ENCODE measurements at places on chromosomes 12 and 14.

DNA sequence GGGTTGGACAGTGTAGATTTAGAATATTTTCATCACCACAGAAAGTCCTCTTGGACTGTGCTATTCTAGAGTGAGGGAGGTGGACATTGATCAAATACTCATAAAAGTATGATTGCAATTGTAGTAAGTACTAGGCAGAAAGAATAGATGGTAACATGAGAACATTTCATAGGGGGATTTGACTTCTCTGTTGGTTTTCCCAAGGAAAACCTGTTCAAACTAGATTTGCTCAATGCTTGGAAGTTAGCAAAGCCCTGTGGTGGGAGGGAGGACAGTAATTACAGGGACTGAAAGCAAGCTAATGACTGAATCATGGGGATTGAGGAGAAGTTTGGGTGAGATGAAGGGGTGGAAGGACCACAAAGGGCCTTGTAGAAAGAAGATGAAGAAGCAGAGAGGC, 24.4 kb upstream of the EID3 start:
- no peak for DNase-seq

- DNase-seq = no peak
Observed at GRCh38 chr12:101697930-101698799, 725 bp downstream of the CHPT1 start.

DNA sequence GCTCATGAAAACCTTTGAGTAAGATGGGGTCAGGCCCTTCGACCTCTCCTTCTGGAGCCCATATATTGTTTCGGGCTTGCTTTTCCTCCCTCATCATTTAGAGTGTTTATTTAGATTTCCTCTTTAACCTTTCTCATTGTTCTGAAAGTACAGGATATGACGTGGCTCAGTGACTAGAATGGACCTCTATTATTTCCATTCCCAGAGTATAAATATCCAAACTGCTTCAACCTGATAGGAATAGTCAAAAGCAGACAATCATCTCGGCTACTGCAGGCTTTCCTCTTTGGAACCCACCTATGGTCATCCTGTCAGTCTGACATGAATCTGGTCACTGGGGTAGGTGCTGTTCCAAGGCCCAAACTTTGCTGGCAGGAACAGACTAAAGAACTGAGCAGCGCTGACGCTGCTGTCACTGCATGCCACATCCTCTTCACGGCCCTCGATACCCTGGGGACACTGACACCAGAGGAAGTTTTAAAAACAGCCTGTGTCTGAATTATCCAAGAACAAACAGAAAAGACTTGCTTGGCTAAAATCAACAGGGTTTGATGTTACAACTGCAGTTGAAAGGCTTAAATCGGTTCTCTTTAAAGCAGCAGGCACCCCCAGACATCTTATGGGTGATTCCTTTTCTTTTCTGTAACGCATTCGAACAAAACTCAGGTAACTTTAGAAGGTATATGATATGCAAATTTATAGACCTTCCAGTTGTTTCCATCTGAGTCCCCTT, 5.0 kb upstream of the DDX47 start:
- no peak for DNase-seq

GRCh38 chr14:103736546-103737431, 21.2 kb downstream of the ZFYVE21 start:
- DNase-seq = no peak

DNA sequence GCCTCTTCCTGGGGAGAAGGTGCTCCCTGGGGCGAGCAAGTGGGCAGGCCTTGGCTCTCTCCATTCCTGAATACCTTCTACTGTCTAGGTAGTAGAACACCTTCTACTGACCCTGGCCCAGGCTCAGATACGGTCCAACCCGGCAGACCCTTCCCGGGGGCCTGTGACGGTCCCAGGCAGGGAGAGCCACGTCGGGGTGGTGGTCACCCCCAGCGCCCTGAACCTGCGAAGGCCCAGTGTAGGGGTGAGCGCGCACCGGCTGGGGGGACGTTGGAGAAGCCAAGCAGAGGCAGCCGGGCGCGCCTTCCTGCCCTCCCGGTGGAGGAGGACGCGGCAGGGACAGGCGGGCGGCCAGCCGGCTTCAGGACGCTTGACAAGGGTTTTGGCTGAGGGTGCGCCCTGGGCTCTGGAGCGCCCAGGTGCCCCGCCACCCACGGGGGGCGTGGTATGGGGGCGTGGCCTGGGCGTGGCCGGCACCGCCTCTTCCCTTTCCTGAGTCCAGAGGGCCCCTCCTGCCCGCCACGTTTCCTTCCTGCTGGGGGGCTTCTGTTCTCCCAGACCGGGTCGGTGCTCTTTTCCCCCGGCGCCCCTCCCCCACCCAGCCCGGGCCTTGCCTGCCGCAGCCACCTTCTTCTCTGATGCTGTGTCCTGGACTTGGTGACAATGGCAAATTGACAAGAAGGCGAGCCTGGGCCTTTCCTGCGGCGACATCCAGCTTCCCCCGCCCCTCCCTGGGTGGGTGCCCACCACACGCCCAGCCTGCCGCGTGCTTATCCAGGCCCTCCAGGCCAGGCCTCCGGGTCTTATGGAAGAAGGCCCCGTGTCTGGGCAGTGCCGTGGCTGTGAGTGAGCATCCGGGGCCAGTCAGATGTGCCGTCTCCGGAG, 24.5 kb upstream of the PPP1R13B start:
- DNase-seq = no peak

DNA sequence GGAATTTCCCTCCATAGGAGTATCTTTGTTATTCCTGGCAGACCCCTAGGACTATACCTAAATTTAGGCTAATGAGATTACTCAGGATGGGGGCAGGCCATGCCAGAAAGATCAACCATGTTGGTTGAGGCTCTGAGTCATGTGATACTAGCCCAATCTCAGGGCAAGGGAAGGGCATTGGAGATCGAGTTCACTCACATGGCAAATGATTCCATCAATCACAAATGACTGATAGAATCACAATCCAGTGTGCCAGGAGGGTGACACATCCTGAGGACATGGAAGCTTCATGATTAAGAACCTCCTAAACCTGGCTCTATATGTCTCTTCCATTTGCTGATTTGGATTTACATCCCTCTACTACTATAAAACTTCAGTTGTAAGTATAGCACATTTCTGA, 182.3 kb downstream of the NTF3 start:
- DNase-seq = no peak

- DNase-seq = no peak
Observed at GRCh38 chr12:69168828-69169227, 70.5 kb upstream of the CPSF6 start.

DNA sequence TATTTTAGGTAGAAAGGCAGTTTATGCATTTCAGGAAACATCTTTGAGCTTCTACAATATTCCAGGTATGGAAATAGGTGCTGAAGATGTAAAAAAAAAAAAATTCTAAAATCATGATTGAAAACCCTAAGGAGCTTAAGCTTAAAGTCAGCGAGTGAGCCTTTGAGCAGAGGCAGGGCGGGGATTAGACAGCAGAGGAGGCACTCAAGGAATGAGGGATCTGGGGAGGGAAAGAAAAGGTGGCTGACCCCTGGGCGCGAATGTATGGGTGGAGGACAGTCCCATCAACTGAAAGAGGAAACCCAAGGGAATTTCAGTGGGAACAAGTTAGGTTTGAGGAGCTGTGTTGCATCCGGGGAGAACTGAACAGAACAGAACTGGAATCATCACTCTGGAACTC, 6.4 kb upstream of the PTMS start:
- no peak for DNase-seq

DNA sequence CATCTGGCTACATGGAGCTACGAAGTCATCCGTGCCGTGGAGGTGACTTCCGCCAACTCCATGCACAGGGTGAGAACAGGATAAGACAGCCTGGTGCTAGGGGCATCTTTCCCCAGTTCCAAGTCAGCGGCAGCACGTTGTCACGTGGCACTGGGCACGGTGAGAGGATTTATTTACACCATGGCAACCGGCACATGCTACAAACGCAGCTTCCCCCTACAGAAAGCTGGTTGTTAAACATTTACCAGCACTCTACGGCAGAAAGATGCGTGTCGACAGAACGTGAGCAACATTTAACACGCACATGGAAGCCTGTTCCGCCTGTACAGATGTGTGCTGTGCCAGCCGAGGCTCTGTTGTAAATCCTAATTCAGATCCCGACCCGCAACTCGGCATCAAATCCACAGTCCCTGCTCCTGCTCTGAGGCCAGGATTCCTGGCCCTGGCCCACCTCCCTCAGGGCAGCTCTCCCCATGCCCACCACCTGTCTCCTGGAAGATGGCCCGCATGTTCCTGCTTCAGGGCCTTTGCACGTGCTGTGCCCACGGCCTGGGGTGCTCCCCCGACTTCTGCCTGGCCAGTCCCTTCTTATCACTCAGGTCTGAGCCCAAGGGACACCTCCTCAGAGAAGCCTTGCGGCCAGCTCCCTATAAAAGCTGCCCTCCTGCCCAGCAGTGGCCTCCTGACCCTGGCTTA, 114.1 kb downstream of the RFLNA start:
- DNase-seq = no peak

DNA sequence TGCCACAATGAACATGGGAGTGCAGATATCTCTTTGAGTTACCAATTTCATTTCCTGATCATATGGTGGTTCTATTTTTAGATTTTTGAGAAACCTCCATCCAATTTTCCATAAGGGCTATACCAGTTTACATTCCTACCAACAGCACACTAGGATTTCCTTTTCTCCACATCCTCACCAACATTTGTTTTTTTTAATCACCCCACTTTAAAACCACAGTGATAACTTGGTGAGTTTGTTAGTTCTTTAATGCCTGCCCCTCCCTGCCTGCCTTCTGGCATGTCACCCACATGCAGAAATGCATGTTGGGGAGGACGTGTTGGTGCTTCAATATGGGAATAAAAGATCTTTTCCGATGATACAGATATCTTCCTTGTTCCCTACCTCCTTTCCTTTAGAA, 167.9 kb downstream of the CAND1 start:
- DNase-seq = no peak

DNA sequence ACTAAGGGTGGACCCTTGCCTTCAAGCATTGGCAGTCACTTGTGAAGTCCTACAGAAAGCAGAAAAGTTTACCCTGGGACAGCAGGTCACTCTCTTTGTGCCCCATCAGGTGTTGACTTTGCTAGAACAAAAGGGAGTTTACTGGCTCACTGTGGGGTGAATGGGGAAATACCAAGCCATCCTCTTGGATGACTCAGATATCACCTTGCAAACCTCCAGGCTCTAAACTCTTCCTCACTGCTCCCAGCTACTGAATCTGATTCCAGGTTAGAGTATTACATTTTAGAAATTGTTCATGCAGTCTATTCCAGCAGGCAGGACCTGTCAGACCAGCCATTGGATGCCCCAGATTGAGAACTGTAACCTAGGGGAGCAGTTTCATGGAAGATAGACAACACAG, 7.3 kb upstream of the EDDM3B start:
- no peak for DNase-seq

DNA sequence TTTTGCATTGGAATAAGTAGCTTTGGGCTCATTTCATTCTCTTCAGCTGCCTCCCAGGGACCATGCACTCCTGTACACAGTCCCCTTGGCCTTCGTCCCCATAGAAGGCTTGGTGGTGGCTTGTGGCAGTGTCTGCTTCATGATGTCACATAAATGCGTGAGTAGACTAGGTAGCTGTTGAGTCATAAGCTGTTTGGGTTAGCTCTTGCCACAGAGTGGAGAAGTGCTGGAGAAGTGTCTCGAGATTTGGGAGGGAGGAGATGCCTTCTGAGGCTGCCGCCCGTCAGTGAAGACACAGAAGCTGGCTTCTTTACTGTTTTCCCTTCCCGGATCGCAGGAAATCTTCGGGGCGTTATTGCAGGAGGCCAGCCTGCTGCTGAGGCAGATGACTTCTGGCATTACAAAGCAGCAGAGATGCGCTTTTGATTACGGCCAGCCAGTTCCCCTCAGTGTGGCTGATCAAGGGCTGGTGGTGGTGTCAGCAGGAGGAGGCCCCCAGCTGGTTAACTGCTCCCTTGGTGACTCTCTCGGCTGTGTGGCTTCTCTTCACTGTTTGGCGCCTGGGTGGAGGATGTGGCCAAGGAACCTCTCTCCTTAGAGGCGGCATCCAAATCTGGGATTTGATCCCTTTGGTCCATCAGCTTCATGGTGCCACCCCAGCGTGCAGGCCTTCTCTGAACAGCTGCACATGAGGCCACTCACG, 67.6 kb downstream of the AACS start:
- no peak for DNase-seq

DNA sequence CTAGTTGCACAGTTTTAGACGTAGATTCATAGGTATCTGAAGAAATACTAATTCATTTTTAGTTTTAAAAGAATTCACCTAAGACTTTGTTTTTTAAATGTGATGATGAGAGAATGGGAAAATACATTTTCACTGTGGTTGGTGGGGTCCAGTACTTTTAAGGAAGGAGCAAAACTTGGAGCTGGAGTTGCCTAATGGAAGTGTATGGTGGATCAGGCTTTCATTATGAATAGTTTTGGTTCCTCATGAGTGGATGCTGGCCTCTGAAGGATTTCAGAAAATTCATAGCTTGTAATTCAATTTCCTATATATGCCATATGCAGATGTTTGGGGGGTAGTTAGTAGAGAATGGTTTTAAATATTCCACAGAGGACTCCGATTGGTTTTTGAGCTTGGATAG, 27.1 kb downstream of the STK38L start:
- no peak for DNase-seq

DNA sequence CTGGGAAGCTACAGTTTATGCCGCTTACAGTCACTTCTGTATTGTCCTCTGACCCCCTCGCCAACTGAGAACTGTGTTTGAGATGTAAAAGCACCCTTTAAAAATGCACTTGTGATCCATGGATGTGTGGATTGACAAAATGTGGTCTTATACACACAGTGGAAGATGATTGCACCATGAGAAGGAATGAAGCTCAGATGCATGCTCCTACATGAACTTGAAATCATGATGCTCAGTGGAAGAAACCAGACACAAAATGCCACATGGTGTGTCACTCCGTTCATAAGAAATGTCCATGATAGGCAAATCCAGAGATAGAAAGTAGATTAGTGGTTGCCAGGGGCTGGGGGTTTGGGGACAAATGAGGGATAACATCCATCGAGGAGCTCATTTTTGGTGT, 58.0 kb downstream of the PITPNM2 start:
- no peak for DNase-seq

DNA sequence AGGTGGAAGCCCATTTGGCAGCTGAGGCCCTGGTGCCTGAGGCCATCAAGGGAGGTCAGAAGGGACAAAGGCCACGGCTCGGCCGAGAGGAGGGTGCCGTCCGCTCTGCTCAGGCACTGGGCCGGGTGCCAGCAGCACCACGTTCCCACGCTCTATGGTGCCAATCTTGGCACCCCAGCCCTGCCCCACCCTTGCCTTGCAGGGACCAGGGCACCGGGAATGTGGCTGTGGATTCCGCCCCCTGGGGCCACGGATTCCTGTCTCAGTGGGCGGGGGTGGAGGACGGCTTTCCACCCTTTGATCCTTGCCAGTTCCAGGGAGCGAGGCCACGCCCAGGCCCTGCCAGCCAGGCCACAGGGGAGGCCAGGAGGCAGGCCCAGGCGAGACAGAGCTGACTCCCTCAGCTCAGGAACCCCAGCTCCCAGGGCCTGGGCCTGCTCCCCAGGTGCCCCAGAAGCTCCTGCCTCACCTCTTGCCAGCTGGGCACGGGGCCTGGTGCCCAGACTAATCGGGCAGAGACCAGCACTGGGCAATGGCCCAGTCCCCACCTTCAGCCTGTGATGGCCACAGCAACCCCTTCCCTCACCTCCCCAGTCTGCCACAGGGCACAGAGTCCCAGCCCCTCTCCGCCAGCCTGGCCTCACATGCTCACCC, 26.4 kb upstream of the GPR132 start:
- DNase-seq = peak; percentile 49

- DNase-seq = no peak
Observed at GRCh38 chr14:98591161-98591560, 680.8 kb downstream of the BCL11B start.
